ENCODE measurements at places on chromosomes 2 and 18.

- no peak for DNase-seq
Observed at GRCh38 chr2:207760453-207760852, 9.3 kb downstream of the FZD5 start.

GRCh38 chr2:98026927-98027522 is 31.3 kb upstream of the TMEM131 start:
- no peak for DNase-seq

GRCh38 chr2:64300066-64300465 is 153.9 kb upstream of the LGALSL start:
- DNase-seq: no peak

- DNase-seq: no peak
Observed at GRCh38 chr2:64212346-64212745, 68.1 kb upstream of the PELI1 start.

DNA sequence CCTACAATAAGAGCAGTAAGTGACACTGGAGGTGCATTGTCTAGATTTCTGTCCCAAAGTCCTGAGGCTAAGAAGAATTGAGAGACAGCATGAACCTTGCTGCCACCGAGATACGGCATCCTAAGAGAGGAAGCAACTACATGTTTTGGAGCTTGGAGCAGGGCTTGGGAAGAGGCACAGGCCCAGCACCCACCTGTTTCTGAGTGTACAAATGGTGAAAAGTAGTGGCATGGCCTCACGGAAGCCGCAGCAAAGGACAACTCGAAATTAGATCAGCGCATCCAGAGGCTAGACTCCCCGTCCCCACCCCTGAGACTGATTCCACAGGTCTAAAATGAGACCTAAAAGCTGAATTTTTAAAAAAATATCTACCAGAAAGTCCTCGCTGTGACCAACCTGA is 127.5 kb downstream of the PTGR3 start:
- DNase-seq: no peak

DNA sequence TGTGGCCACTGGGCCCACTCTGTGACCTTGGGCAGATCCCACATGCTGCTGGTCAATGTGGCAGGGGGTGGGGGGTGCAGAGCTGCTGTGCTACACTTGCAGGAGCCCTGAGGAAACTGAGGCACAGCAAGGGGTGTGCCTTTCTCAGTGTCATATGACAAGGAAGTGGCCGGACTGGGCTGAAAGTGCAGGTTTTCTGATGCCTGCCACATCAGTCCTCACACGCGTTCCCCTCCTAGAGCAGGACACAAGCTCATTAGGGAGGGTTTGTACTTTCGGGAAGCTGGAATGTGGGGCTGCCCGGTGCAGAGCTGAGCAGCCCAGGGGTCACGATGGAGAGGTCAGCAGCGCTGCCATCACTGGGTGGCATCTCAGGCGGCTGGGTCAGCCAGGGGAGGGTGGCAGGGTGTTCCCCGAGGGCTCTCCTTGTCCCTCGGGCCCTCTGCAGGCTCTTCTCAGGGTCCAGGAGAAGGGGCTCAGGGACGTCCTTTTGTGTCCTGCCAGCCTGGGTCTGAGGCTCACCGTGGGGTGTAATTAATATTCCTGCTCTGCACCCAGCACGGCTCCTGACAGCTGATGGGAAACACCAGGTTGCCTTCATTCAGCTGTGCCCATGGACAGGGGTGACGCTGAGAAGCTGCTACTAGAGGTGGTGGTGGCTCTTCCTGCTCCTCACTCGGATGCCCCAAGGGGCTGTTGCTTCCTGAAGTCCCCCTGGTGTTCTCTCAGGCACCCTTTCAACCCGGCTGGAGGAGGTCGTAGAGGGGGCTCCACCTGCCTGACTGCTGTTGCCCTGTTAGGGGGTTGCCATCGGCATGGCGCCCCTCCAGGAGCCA is 62.1 kb upstream of the HDAC4 start:
- no peak for DNase-seq

- no peak for DNase-seq
Observed at GRCh38 chr2:120396013-120396860, 50.3 kb downstream of the INHBB start.

DNA sequence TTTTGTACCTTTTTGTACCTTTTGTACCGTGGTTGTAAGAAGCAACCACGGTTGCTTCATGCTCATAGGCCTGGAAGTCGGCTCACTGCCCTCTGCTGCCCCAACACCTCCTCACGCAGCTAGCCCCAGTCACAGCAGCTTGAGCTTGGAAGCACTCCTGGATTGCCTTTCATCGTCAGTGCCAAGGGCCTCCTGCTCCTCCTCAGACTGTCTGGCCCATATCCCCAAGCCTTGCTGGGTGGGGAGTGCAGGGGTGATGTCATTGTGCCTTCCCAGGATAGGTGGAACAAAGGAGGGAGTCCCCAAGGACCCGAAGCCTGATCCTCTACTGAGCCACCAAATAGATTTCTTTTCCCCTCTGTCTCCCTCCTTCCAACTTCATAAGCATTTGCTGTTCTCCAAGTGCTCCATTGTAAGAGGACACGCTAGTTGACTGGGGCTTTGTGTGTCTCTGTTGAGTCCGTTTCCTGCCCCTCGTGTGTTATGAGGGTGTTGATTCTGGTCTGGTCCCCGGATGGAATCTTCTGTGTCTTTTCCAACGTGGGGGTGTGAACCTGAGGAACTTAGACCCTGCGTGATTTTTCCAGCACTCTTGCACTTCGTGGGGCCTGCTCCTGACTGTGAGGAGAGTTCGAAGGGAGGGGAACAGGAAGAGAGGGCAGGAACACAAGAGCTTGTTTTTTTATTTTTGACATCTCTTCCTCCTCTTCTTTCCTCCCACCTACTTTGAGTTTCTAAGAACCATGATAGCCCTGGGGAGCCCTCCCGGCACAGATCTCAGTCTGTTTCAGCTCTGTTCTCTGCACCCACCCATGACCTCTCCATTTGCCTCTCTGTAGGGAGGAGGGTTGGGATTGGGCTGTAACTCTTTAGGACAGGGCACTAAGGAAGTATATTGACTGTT is 127.2 kb upstream of the EML6 start:
- DNase-seq: no peak

DNA sequence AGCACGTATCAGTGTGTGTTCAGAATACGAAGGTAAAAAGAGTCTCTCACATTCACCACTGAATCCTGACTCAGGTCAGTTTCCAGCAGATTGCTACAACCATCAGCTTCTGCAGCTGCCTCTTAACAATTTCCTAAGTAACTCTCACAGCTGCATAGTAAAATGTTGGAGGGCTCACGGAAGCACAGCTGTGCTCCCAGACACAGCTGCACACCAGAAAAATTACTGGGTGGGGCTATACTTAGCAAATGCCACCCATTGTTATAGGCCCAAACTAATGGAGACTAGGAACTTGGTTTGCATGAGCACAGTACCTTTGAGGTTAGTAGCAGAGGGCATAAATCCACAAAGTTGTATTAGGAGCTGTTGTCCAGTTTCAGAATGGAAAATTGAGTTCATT is 153.9 kb upstream of the ERBB4 start:
- DNase-seq: no peak

DNA sequence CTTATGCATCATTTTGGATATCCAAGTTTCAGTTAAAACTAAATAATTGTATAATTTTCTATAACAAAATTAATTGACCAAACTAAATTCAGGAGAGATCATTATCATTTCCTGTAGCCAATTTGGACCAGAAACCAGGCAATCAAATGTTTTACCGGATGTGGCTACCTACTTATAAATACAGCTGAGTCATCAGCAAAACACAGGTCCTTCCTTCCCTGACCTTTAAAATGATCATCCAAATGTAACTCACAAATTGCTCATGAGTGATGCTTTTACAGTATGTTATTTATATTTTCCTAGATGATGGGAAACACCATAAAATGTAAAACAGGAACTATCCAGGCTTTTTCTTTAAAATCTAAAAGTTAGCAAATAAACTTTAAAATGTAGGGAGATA is 133.7 kb downstream of the CBLN2 start:
- no peak for DNase-seq

GRCh38 chr2:9037166-9037565 is 33.7 kb upstream of the MBOAT2 start:
- no peak for DNase-seq

GRCh38 chr18:4292696-4293095 is 162.4 kb downstream of the DLGAP1 start:
- DNase-seq: no peak

GRCh38 chr2:52402128-52402527 is 1365.5 kb upstream of the CHAC2 start:
- DNase-seq: no peak

DNA sequence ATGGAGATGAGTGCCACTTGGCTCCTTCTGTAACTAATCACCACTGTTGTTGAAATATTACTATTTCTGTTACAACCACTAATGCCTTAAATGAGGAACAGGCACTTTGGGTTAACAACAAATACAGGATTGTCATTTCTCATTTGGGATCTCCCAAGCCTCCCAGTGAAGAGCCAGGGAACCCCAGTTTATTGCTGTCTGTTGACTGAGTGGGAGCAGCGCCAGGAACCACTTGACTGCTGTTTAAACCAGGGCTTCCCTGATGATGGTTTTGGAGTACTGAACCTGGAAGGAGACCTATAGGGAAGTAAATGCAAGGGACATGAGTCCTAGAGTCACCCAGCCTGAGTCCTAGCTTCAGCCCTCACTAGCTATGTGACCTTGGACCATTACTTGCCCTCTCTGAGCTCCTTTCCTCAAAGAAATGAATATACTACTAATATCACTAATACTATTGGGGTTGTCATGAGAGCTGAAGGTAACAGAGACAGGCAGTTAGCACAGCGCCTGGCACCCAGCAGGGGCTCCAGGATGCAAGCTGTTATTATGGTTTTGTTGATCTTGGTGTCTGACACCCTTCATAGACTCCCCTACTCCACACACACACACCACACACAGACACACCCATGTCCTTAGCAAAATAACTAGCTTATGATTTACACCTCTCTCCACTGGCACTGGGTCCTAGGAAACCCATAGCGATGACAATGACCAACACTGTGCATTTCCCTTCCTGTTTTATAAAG is 104.2 kb upstream of the FZD7 start:
- DNase-seq: no peak

DNA sequence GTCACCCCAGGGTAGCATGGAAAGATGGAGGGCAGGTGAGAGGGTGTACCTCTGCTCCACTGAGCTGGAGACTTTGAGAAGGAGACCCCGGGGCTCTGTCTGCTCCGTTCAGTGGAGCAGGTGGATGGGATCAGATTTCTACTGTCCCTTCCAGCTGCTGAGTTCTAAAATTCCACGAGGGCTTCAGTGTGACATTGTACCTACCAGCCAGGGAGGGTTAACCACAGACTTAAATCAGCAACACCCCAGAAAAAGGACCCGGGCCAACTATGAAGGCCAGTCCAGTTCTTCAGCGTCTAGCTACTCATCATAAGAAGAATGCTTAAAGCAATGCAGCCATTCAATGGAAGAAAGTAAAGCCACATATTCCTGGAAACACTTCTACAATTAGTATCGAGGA is 23.8 kb downstream of the STAT1 start:
- no peak for DNase-seq

- no peak for DNase-seq
Observed at GRCh38 chr2:96315400-96316071, 9.6 kb upstream of the ITPRIPL1 start.

DNA sequence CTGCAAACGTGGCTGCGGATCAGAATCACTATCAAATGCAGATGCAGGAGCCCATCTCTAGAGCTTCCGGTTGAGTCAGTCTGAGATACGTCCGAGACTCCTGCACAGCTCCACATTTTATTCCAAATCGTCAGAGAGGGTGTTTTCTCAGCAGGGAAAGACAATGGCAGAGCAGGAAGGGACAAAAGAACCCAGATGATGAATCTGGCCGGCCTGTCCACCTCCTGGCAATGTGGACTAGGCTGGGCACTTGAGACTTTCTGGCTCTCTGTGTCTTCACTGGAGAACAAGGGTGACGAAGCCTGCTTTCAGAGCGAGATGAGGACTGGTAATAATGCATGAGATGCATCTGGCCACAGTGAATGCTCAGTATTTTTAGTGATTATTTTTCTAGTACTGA is 255.9 kb upstream of the MYT1L start:
- no peak for DNase-seq

DNA sequence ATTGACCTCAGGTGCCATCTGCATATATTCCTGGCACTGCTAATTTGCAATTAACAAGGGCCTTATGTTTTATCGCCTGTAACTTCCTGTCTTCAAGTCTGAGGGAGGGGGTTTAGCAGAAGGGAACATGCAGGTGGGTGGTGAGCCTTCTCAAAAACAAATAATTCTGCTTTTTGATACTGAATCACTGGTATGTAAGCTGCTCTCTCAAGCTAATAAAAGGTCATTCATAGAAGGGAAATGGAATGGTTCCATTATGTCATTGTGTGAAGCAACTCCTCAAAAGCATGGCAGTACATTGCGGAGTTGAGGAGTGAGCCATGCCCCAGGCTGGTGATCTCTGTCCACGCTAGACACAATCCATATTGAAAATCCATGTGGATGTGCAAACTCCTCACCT is 414.8 kb upstream of the ID2 start:
- DNase-seq: no peak

DNA sequence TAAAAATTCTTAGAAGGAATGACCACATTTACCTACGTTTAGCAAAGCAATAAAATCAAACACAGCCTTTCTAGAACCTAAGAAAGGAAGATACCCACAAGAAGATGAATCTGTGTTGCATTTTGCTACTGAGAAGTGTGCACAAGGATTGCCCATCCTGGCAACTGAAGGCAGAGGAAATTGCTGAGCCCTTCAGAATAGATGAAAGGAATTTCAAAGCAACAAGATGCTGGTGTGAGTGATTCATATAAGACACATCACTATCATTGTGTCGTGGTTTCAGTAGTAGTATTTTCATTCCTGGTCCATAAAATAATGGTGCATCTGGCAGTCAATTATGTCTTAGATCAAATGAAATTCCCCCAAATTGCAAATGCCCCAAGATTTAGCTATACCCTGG is 48.4 kb upstream of the ANKRD44 start:
- DNase-seq: no peak

GRCh38 chr2:30405260-30405605 is 41.8 kb upstream of the LCLAT1 start:
- DNase-seq: no peak

- DNase-seq: no peak
Observed at GRCh38 chr18:39058386-39059000, 1492.9 kb upstream of the CELF4 start.

GRCh38 chr2:217795706-217796465 is 206.9 kb downstream of the TNS1 start:
- no peak for DNase-seq

DNA sequence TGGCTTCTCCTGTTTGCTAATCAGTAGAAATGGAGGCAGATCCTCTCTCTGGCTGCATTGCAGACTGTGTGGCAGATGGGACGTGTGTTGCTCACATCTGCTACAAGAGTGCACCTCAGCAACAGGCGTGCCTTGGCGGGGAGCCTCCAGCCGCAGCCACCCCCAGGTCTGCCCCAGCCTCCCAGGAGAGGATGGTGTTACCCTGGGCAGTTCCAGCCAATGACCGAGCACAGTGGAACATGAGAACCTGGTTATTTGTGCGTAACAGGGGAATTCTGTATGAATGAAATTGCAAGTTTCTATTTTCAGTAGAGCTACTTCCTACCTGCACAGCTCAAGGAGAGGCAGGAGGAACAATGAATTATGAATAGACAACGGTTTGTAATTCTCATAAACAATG is 130.6 kb upstream of the CBLN2 start:
- no peak for DNase-seq

Measured in AG04450 (cell line).